Panc1 (cell line): ENCODE measurements at places on chromosomes 13 and 19. TPM values are rescaled to one million over a fixed set of nuclear protein-coding genes. Genes with fewer than 3 reads are reported as not detected.

Gene NLRP7
- total RNA-seq: not detected

- DNase-seq: no peak
Measured at GRCh38 chr19:18437491-18438330, at the start of gene ISYNA1. Gene ISYNA1, minus strand, starts transcription at chr19:18438133. Its CDS starts 154 bp downstream, at chr19:18437979.

- no peak for DNase-seq
Measured at GRCh38 chr13:112713517-112714253, 23.8 kb downstream of the ATP11A start.

GRCh38 chr13:69547780-69548179 lies 559.8 kb upstream of the ATXN8OS start:
- no peak for DNase-seq

GRCh38 chr19:2711172-2711874 lies 8.8 kb upstream of the GNG7 start:
- no peak for DNase-seq

DNA sequence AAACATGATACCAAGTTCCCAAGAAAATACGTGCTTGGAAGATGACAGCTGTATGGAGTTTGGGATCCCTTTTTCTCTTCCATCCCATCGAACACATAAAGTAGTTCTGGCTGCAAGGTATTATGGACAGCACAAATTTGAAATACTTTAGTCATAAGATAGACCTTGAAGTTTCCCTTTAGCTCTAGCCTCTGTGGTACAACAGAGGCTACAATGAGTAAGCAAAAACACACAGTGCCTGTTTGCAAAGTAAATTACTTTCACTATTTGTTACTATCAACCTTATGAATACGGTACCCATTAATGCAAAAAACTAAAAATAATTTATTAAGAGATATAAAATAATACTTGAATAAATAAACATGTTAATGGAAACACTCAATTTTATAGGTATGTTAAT lies 21.0 kb upstream of the LRCH1 start:
- DNase-seq: no peak

- no peak for DNase-seq
Measured at GRCh38 chr13:110546378-110546777, 15.1 kb downstream of the RAB20 start.
